ENCODE measurements at places on chromosomes 5 and 9.

DNA sequence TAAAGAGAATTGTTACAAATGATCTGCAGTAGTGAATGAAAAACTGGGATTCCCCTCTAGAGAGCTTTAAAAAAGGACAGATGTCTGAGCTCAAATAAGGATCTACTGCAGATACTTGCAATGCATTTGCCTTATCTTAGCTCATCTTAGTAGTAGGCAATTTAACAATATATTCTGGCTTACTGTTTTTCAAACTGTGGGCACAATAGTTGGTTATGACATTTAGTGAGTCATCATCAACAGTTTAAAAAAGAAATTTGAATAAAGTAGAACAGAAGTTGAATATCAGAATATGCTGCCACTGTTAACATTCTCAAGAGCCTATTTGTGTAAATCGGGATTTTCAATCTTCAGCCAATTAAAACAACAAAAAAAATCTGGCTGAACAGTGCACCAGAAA, 6.7 kb upstream of the CAST start:
- no peak for DNase-seq

- no peak for DNase-seq
Observed at GRCh38 chr9:26462751-26463150, 429.9 kb downstream of the CAAP1 start.

- no peak for DNase-seq
Observed at GRCh38 chr5:148840531-148840930, 14.1 kb downstream of the ADRB2 start.

DNA sequence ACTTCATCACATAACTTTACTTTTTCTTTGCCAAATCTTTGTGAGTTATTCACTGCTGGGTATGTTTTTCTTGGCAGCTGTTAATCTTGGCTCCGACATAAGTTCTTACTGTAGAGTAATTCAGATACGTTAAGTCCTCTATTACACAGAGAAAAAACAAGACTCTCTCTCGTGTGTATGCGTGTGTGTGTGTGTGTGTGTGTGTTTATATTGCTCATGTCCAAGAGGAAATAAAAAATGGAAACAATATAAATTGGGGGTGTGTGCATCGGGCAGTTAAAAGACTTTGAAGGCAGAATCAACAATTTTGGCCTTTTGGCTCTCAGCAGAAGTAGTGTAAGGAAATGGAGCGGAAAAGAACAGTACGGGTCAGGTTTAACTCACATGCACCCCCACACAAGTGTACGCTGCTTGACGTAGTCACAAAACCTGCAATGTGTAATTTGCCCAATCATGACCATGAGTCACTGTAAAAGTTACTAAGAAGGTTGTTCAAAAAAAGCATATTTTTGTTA, 67.2 kb upstream of the IFNE start:
- no peak for DNase-seq

DNA sequence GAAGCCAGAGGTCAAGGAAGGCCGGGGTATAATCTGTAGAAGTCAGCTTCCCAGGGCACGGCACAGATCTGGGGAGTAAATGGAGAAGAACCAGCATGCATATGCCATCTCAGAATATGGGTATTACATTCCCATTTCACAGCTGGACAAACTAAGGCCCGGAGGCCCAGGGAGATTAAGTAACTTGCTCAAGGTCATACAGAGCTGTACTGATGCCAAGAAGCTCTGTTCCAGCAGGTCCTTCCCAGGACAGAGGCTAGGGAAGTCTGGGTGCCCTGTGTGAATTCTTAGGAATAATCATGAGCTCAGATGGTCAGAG, 19.2 kb downstream of the COL27A1 start:
- DNase-seq, result no peak

- no peak for DNase-seq
Observed at GRCh38 chr9:6877671-6878161, 119.9 kb downstream of the KDM4C start.
